ENCODE measurements at places on chromosomes 12 and 14.

- no peak for DNase-seq
Observed at GRCh38 chr14:23608454-23608853, 27.7 kb upstream of the DHRS2 start.

GRCh38 chr12:87704374-87704773 lies 324.8 kb downstream of the C12orf50 start:
- no peak for DNase-seq

DNA sequence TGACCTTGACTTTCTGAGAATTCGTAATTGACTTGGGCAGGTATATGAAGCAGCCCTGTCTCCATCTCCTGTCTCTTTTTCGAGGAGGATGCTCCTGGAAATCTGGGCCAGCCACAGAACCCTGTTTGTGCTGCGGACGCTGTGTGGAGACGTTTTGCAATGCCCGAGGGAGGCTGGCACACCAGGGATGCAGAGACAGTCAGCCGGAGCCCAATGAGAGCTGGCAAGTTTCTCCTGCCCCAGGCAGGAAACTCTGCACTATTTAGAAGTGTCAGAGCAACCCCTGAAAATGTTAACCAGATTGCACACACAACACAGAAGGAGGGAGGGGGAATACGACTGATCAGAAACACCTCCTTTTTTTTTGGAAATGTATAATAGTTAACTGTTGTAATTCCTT lies 103.2 kb upstream of the DYRK2 start:
- DNase-seq, result no peak

GRCh38 chr12:2277492-2278155 lies 224.8 kb downstream of the CACNA1C start:
- DNase-seq, result no peak

GRCh38 chr12:46458500-46459102 lies 86.0 kb upstream of the SLC38A2 start:
- DNase-seq, result no peak

DNA sequence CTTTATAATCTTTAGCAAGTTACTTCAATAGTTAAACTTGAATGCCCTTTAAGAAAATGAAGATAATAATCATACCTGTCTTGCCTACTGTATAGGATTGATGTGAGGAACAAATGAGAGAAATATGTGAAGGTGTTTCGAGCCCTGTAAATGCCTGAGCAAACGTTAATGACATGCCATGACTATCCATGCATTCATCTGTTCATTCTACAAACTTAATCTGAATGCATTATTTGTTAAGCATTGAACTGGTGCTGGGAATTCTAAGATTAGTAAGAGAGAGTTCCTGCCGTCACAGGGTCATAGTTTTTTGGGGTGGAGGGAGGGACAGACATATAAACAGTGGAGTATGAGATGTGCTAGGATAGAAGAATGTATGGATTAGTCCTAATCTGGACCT lies 111.5 kb upstream of the PRICKLE1 start:
- DNase-seq, result no peak

- no peak for DNase-seq
Observed at GRCh38 chr12:14833952-14834351, 9.4 kb downstream of the ART4 start.
